NCI-H748 treated with DMSO at 0.1 percent for 48 hours (cell line): ENCODE measurements at places on chromosomes 13 and 19.

GRCh38 chr13:24613755-24614154 lies 66.5 kb upstream of the ATP12A start:
- no peak for DNase-seq

GRCh38 chr19:38869160-38869835 lies 8.8 kb downstream of the RINL start:
- DNase-seq = no peak

GRCh38 chr13:40233731-40234195 lies 432.7 kb downstream of the FOXO1 start:
- no peak for DNase-seq

- DNase-seq = no peak
Observed at GRCh38 chr19:41698746-41699230, 9.6 kb upstream of the CEACAM5 start.

DNA sequence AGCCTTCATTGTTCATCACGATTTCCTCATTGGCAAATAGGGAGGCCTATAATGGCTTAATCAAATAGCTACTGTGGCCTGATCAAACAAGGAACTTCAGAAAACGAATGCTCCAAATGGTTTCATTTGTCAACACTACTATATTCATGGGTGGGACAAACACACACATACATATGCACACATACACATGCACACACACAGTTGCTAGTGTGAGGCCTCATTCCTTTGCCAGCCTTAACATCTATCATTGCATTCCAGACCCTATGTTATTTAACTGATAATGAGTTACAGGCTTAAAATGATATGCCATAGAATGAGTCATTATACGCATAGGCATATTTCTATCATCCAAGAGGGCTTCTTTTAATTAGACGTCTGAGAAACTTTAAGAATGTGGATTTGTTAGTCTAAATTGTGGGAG lies 140.2 kb downstream of the KLF5 start:
- DNase-seq = peak; percentile 63

- peak; percentile 65 for DNase-seq
Observed at GRCh38 chr13:103539265-103539664, 473.0 kb upstream of the SLC10A2 start.

DNA sequence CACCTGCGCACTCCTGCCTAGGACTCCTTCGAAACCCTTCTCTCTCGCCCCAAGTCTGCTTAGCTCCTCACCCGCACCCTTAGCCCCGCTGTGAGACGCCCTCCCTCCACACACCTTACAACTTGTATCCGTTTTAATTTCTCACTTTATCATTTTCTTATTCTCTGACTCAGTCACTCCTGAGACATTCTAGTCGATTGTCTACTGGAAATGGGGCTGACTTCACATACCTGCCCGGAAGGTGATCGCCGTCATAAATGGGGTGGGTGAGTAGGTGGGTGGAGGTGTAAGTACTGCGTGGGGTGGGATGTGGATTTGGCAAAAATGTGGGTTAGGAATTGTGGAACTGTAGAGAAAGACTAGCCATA lies 714 bp downstream of the NDFIP2 start:
- peak; percentile 28 for DNase-seq

- DNase-seq = no peak
Observed at GRCh38 chr13:61275251-61275650, 140.4 kb downstream of the PCDH20 start.

DNA sequence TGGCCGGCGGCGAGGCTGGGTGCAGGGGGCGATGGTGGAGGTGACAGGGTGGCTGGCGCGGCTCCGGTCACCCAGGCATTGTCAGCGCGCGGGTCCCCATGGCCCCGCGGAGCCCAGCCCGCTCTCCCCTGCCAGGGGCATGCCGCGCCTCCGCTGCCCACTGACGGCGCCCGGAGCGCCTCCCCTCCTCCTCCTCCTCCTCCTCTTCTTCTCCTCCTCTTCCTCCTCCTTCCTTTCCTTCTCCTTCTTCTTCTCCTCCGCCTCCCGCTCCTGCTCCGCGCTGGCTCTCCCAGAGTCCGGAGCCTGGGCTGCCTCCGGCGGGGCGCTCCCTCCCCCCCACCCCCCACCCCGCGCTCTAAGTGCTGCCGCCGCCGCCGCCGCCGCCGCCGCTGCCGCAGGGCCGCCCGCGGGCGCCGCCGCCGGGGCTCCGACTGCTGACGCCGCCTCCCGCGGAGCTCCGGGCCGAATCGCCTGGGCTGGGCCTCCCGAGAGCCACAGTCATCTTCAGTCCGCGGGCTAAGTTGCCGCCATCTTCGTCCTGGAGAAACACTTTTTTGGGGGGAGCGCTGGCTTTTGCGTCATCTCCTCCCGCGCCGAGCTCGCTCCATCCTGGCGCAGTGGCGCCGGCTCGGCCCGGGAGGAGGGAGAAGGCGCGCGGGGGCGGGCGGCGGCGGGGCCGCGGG lies 348.3 kb downstream of the LIG4 start:
- DNase-seq = peak; percentile 56

- no peak for DNase-seq
Observed at GRCh38 chr13:87999240-87999700, 328.1 kb downstream of the SLITRK5 start.

GRCh38 chr19:42197375-42197817 lies 20.1 kb downstream of the DEDD2 start:
- DNase-seq = no peak

- DNase-seq = no peak
Observed at GRCh38 chr13:30869491-30869890, 36.6 kb upstream of the MEDAG start.

DNA sequence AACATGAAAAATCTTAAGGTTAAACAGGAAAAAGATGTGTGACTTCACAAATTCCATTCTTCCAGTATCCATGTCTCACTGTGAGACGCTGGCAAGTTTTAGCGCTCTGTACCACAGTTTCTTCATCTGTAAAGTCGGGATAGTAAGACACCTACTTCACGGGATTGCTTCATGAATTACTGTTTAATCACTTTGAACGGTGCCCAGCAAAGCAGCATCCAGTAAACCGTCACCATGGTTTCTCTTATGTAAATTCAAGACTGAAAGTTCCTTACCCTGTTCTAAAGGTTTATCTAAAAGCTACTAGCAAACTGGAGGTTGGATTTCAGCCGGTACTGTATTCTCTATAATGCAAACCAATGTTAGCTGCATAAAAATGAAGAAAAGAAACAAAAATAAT lies 53.5 kb downstream of the KATNAL1 start:
- no peak for DNase-seq

GRCh38 chr13:26998292-26998691 lies 173.3 kb downstream of the USP12 start:
- DNase-seq = no peak
